ENCODE measurements at places on chromosomes 1 and 21.
A peak's percentile ranks its signal among the peaks of the same experiment; 100 is the strongest.

DNA sequence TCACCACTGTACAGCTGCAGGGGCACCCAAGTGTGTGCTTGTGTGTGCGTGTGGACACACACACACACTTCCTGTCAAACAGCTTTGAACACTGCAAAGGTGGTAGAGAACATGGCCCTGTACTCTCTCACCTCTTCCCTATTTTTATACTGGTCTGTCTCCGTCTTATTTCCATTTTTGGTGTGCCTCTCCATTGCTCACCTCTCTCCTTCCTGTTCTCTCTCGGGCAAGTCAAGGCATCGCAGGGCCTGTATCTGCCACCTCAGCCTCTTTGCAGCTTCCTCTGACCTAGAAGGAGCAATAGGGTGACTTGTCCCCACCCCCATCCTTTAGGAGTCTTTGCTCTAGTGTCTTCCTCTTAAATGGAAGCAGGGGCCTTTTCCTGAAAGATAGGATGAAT, 2.2 kb downstream of the SMCP start:
- no peak for DNase-seq

- DNase-seq: peak; percentile 68
These were observed at the start of gene SELE for GRCh38 chr1:169733924-169734323. Gene SELE (minus strand): TSS chr1:169734079. CDS start chr1:169733612, 467 bp downstream.

GRCh38 chr1:159989581-159989980, 35.5 kb upstream of the SLAMF9 start:
- no peak for DNase-seq

GRCh38 chr21:26967062-26967913, at the start of gene ADAMTS5:
Gene ADAMTS5 (minus strand): TSS chr21:26967088. CDS start chr21:26966391, 697 bp downstream.
- DNase-seq: peak; percentile 15

DNA sequence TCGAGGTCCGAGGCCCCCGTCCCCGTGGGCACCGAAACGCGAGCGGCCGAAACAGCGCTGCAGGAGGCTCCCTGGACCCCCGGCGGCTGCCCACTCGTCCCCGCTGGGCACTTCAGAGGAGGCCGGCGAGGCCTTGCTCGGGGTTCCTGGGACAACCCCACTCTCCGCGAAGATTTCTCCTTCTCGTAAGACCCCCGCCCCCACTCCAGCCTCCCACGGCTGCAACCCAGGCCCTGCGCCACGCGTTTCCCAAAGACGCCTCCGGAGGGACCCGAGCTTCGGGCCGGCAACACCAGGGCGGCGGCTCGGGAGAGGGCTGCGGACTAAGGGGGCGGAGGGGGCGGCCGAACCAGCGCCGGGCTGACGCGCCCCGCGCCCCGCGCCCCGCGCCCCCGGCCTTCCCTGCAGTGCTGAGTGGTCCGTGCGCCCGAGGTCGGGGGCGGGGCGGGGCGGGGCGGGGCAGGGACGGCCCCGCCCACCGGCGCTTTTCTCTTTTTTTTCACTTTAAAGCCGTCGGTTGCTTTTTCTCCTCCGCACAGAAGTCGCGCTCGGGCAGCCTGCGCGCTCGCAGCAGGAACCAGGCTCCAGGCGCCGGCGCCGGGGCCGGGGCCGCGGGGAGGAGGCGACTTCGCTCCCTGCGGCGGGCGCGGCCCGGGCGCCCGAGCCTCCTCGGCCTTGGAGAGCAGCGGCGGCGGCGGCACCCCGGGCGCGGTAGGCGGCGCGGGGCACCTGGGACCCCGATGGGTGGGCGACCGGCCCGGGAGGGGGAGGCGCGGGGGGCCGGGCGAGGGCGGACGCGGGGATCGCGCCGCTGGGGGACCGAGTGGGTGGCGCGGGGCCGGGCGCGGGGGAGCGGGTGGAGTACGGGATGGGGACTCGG, at the start of gene SPSB1:
SPSB1 (plus strand) TSS at position 534 of the 880 bp plus-strand sequence. CDS start 62,998 bp downstream, outside the sequence.
- peak; percentile 79 for DNase-seq

DNA sequence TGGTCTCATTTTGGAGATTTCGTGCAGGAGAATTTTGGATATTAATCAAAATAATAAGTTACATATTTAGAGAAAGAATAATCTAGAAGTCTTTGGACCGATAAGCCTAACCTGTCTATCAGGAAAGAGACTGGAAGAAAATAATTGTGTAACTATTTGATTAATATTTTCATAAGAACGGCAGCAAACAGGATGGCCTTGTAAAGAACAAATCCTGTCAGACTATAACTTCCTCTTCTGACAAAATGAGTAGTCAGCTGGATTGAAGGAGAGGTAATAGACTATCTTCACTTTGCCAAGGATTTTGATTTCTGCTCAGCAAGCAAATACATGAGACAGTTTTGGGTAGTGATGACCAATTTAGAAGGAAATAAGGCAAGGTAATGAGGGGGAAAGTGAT, 12.7 kb upstream of the RYR2 start:
- DNase-seq: no peak

DNA sequence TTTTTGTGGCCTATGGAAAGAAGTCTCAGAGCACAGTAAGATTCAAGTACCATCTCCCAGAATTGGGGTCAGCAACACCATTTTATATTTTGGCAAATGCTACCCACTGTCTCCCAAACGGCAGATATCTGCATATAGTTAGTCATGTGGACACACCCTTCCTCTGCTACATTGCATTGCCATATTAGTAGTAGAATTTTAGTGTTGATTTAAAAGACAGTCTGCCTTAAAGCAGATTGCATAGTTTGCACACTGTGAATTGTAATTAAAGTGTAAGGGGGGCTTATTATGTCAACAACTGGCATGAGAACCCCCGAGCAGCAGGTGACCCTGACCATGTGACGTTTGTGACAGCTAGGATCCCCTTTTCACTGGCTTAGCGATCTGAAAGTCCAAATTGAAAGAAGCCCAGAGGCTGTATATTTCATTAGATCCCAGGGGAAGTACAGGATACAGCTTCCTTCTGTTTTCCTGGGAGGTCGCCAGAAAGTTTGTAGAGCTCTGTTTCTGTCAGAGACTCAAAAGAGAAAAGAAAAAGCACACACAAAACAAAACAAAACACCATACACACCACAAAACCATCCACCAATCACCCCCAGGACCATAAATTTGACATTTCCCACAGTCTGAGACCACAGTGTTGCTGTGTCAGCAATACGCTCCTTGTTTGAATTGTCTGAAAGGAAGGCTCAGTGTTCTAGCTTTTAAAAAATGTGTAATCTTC, 172.4 kb downstream of the NFIA start:
- DNase-seq: peak; percentile 70

GRCh38 chr1:151158751-151159251, 2.4 kb downstream of the TNFAIP8L2 start:
- no peak for DNase-seq

DNA sequence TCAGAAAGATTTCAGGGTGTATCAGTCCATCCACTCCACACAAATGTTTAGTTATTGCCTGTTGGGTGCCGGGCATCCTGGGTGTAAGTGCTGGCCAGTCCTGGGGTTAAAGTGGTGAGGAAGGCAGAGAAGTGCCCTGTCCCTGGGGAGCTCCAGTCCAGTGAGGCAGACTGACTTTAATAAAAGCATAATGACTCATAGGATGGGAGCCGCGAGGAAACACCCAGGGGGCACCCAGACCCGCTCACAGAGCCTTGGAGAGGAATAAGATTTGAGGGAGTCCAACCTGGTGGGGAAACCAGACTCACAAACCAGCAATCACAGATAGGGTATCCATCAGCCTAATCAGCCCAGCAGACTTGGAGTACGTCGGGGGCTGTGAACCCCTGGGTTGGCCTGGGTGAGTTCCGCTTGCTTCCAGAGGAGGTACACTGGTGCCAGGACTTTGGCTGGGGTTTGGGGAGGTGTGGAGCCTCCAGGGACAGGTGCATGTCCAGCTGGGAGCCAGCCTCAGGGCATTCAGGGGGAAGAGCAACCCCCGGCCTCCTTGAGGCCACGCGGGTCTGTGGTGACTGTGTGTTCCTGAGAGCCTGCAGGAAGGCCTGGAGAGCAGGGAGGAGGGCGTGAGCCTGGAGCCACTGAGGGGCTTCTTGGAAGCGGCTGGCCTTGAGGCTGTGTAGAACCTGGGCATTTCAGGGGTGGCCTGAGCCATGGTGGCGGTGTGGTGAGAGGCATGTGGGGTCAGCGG, 3.7 kb downstream of the PEAR1 start:
- peak; percentile 61 for DNase-seq

- no peak for DNase-seq
These were observed 15.4 kb downstream of the L1TD1 start for GRCh38 chr1:62209931-62210595.

GRCh38 chr1:205077158-205077933, 6.9 kb downstream of the TMEM81 start:
- no peak for DNase-seq

GRCh38 chr21:23217597-23217996, 2219.4 kb downstream of the NCAM2 start:
- peak; percentile 42 for DNase-seq

DNA sequence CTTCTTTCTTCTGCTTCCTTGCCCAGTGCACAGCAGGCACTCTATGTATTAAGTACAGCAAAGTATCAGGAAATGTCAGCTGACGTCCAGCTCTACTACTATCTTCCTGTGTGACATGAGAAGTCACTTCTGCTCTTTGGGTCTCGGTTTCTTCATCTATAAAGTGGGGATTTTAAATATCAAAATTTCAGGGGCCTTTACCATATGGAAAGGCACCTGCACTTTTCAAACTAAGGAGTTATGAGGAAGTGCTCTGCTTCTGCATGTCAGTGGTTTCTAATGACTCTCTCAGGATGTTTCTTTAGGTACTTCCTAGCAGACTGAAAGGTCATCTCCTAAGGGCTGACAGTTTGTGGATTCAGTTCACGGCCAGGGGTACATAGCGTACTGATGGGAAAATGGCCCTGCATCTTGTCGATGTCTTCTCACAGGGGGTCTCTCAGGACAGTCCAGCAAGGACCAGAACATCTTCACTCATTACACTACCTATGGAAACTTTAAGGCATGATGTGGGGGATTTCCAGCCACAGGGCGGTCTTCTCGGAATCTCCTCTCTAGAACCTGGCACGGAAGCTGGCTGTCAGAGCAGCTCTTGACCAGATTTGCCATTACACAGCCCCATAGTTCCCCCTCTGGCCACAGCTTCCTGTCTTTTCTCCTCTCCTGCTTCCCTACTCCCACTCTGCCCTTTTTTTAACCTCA, 42.0 kb upstream of the MTF1 start:
- DNase-seq: no peak

GRCh38 chr1:23905461-23906025, 7.6 kb downstream of the CNR2 start:
- DNase-seq: no peak

DNA sequence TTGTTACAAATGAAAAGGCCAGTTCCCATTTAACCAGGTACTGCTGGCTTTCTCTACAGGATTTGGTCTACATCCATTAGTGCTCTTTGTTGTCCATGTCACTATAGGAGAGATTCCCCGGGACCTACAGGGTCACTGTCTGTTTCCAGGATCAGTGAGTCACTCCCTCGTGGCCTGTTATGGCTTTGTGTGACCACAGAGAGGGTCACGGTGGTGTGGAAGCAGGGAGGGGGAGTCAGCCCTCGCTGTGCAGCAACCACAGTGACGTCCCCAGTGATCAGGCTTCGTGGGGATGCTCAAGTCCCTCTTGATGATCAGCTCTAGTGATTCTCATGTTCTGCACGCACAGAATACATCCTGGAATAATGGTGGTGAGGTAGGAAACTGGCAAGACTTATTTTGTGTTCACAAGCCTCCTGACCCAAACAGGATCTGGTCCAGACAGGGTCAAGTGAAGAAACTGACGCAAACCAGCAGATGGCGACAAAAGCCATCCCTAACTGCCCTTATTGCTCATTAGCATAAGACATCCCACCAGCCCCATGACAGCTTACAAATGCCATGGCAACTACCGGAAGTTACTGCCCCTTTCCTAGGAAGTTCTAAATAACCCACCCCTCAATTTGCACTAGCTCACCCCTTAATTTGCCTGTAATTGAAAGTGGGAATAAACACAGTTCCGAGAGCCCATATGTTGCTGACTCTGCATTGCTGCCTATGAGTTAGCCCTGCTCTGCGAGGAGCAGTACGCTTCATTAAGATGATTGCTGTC, 98.5 kb downstream of the DISC1 start:
- DNase-seq: peak; percentile 58

GRCh38 chr1:111236379-111236778, 8.9 kb downstream of the CHI3L2 start:
- no peak for DNase-seq

GRCh38 chr1:172955161-172955815, 95.5 kb downstream of the TNFSF18 start:
- DNase-seq: peak; percentile 85

DNA sequence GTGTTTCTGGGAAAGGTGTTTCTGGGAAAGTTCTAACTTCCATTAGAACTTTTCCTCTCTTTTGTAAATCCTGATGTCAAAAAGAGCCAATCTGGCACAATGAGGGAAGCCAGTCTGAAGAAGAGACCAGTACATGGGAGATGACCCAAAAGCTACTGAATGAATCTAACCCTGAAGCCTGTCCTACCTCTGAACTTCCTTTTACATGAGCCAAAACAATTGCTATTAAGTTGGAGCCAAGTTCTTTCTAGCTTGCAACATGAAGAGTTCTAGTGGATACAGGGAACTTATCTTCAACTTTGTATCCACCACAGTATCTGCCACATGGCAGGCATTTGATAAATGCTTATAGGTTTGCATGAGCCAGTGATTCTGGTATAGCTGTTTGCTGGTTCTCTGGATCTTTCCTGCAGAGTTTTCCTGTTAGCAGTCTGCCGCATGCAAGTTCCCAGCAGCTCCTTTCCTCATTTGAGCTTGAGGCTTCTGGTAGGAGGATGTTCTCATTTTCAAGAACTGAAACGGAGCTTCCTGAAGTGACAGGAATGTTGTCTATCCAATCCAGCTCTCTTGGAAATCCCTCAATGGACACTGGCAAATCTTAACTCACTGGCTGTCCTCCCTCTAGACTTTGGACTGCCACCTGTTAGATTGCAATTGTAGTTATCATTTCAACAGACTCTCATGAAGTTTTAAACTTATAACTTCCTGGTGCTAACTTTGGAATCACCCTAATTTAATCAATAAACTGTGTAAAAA, 73.1 kb upstream of the LPGAT1 start:
- no peak for DNase-seq

GRCh38 chr1:221815660-221816059, 73.8 kb upstream of the DUSP10 start:
- no peak for DNase-seq

DNA sequence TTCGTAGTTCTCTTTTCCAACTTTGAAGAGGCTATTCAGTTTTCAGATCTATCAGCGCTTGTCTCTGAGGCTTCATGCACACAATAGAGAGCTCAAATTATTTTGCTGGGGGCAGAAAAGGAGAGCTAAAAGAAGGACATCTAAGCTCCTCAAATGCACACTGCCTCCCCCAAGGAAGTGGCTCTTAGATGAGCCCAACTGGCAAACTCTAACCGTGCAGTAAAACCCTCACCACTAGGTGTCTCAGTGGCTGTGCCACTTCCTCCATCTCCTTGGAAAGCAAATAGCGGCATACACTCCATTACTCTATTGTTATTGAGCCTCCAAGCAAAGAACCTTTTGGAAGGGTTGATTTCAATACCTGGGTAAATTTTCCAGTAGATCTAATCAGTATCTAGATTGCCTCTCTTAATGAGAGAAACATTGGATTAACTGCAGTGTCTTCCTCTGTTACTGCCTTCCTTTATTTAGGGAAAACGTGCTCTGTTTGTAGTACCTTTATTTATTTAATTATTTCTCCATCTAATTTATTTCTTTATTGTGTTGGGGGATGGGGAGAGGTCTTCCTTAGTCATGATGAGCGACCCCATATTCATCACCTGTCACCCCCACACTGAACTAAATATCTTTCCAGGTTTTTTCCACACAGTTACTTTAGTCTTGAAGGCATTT, 9.2 kb upstream of the SFPQ start:
- DNase-seq: peak; percentile 90

Measured in endothelial cell of umbilical vein (primary cell).